ENCODE measurements at places on chromosomes 7 and 10.
A peak's percentile ranks its signal among the peaks of the same experiment; 100 is the strongest.

- DNase-seq, result no peak
Observed at GRCh38 chr10:124971276-124971675, 29.4 kb downstream of the ZRANB1 start.

GRCh38 chr10:21494191-21495001 lies 31.1 kb downstream of the SKIDA1 start:
- DNase-seq, result peak; percentile 64

GRCh38 chr7:44307301-44307900 lies 18.0 kb downstream of the CAMK2B start:
- DNase-seq, result peak; percentile 62

GRCh38 chr10:12844811-12845483 lies 156.6 kb downstream of the CCDC3 start:
- no peak for DNase-seq

GRCh38 chr7:129989466-129989865 lies 36.7 kb upstream of the UBE2H start:
- DNase-seq, result no peak

DNA sequence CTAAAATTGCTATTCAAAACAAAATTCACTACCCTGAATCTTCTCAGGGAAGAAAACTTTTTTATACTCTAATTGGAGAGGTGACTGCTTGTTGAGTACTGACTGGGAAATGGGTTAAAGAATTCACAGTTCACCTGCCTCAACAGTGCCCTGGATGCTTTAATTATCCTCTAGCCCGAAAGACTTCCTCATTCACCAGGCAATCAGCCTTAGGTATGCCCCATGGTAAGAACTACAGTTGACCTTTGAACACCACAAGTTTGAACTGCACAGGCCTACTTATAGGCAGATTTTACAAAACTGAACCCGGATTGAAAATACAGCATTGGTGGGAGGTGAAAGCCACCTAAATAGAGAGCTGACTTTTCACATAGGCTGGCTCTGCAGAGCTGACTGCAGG lies 175.3 kb downstream of the ELAPOR2 start:
- no peak for DNase-seq

GRCh38 chr7:133931053-133931452 lies 196.1 kb upstream of the LRGUK start:
- DNase-seq, result no peak

- no peak for DNase-seq
Observed at GRCh38 chr7:129750501-129750900, 139.0 kb downstream of the NRF1 start.

DNA sequence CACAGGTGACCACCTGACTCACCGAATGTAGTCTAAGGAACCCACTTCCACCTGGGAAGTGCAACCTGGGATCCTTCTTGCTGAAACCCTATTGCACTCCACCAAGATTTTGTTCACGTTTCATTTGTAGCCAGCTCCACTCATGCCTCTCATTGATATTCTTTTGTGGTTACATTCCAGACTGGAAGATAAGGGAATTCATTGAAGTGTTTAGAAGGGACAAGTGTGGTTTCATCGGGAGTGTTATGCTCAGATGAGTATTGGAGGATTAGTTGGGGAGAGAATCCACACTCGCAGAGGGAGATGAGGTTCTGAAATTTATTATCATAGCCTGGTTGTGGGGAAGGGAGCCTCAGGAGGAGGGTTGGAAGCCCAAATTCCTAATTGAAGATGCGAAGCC lies 320.4 kb downstream of the KCNMA1 start:
- DNase-seq, result no peak

DNA sequence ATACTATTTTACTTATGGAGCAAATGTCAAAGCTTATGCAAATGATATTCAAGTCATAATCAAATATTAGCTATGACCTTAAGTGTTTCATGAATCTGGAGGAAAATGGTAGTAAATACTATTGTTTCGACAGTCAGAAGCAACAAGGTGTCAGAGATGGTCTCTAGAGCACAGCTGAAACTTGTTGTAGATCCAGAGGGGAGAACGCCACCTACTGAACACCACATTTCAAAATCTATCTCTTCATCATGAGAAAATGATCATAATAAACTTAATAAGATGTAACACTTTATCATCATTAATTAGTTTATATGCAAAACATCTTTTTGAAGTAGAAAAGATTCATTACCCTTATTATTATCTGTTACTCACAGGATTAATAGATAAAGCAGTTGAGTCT lies 418.7 kb downstream of the GATA3 start:
- DNase-seq, result no peak

DNA sequence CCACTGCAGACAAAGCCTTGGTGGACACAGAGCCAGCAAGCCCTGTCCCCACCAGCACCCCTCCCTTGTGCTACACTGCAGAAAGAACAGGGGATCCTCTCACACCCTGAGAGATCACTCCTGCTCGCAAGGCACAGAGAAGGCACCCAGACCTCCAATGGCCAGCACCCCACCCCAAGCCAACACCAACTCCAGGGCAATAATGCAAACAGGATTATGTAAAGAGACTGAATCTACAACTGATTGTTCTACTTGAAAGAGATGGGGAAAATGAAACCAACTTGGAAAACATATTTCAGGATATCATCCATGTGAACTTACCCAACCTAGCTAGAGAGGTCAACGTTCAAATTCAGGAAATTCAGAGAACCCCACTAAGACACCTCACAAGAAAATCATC lies 26.5 kb upstream of the STARD3NL start:
- DNase-seq, result no peak

- peak; percentile 43 for DNase-seq
Observed at GRCh38 chr10:10911471-10911921, 106.2 kb upstream of the CELF2 start.

DNA sequence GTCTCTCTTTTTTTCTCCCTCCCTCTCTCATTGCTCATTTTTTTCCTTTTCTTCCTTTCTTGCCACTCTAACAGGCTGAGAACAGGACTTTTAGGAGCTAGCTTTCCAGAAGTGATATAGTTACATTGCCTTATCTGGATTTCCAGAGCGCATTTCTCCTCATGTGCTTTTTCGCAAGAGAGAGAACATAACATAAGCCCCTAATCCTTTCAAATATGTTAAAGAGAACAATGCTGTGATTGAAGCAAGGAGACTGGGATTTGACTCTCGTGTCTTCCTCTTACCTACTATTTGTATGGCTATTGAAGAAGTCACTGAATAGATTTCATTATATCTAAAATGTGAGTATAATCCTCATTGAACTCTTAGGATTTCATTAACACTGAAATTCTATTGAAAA lies 101.2 kb upstream of the PRPS1L1 start:
- no peak for DNase-seq

- no peak for DNase-seq
Observed at GRCh38 chr10:34826857-34827766, 12.0 kb upstream of the PARD3 start.

DNA sequence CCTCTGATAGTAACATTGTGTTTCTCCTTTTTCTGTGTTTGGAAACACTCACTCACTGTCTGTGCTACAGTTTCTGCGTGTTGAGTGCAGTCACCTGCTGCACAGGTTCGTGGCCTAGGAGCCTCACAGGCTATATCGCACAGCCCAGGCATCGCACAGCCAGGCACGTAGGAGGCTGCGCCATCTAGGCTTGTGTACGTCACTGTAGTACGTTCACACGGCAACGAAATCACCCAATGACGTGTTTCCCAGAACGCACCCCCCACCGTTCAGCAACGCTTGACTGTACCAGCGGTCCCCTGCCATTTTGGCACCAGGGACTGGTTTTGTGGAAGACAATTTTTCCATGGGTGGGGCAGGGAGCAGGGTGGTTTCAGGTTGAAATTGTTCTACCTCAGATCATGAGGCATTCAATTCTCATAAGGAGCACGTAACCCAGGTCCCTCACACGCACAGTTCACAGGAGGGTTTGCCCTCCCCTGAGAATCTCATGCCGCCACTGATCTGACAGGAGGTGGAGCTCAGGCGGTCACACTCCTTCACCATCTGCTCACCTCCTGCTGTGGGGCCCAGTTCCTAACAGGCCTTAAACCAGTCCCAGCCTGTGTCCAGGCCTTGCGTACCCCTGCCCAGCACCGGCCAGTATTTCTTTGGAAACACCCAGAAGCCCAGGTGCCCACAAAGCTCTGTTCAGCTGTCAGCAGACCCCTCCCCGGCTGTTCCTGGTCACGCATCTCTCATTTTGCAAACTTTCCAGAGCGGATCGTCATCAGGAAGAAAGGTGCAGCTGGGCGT lies 23.2 kb upstream of the PRKAR1B start:
- DNase-seq, result no peak

DNA sequence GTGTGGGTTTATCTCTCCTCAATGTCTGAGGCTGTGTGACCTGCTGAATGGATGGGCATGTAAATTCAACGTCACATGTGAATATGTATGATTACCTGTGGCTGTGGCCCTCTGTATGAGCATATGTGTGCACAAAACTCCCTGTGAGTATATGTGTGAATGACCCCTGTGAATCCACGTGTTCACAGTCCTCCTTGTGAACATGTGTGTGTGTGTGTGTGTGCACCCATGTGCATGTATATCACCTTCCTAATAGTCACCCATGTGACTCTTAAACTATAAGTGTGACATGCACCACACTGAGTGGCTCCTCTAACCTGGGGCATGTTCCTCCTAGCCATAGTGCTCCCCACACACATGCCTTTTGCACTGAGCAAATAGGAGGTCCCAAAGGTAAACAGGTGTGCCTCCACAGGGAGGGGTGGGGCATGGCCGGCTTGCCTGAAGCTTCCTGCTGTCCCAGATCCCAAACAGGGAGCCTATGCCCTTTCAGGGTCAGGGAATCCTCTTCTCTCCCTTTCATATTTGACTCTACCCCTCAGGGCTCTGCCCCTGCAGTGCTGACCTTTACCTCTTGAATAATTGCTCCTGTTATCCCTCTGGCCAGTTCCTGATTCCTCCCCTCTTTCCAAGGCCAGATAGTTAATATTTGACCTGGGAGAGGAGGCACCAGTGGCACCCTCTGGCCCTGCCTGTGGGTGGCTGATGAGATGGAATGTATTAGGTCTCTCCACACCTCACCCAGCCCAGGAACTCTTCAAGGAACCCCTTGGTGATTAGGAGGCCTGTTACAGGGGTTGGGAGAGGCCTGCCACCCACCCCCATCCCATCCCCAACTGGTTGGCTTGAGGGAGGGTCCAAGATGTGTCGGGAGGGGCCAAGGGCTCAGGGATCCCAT lies 1.9 kb downstream of the SEMA4G start:
- DNase-seq, result no peak

- no peak for DNase-seq
Observed at GRCh38 chr10:49053053-49053997, 62.0 kb downstream of the VSTM4 start.

DNA sequence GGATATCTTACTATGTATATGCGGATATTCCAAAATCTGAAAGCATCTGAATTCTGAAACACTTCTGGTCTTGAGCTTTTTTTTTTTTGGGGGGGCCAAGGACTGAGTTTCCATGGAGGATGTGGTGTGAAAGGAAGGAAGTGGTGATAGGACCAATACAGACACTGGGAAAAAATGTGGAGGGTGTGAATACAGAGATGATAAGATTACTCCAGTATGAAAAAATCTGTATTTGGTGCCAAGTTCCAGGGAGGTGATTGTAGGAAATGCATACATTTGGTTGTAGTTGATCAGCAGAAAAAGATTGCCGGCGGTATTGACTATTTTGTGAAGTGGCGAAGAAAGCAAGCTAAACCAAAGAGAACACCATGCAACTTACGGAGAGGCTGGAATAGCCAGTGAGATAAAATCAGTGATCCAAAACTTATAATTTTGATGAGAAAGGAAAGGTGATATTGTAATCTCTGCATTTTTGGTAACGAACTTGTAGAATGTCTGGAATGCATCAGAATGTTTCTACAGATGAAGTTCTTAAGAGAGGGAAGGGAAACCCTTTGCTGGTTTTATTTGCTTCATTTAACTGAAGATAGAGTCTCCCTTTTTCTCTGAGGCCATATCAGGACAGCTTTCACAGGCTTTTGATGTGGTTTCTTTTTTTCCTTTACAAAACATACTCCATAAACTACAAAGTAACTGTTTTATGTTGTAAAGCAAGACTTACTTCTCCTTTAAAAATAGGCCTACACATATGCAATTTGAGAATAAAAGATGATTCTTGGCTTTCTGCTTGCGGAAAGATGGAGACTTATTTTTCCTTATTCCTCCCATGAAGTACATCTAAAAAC lies 6.0 kb downstream of the WDR37 start:
- no peak for DNase-seq

DNA sequence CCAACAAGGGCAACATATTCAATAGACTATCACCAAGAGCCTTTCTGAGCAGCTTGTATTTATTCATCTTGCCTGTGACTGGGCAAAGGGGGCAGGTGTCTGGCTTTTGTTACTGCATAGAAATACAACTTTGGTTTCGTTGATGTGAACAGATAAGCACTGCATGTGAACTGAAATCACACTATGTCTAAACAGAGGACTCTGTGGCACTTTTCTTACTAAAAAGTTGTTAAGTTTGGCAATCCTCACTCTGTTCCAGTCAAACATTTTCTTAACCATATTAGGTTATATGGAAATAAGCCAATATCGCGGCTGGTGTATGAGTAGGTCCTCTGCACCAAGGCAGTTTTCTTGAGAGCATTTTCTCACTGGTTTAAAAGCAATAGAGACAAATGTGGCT lies 48.5 kb downstream of the CALD1 start:
- no peak for DNase-seq

GRCh38 chr7:137881607-137882260 lies 35.0 kb upstream of the DGKI start:
- DNase-seq, result no peak
